Left lung (tissue), 14 donors: ENCODE measurements at places on chromosomes 13 and 19. TPM values are rescaled to one million over a fixed set of nuclear protein-coding genes. Genes with fewer than 3 reads are reported as not detected.

The TBCB gene
- total RNA-seq: 130 TPM

The HS6ST3 gene
- total RNA-seq: 0.15 TPM

The HSH2D gene
- total RNA-seq: 8.5 TPM

The FBXO17 gene
- total RNA-seq: 7.1 TPM

The MTUS2 gene
- 0.21 TPM for total RNA-seq
